Uterine smooth muscle cell (primary cell): ENCODE measurements at places on chromosomes 7 and 10. TPM values are rescaled to one million over a fixed set of nuclear protein-coding genes. Genes with fewer than 3 reads are reported as not detected.

WEE2 gene
- total RNA-seq: not detected in 2 replicates

OR2A7 gene
- 0.12 TPM in 1 of 2 replicates, not detected in the other for total RNA-seq

NPC1L1 gene
- under 0.01 and 0.12 TPM in 2 replicates for total RNA-seq

DENND2A gene
- total RNA-seq: 14.9 and 22.5 TPM in 2 replicates

PKD2L1 gene
- under 0.01 TPM in 1 of 2 replicates, not detected in the other for total RNA-seq

PDE1C gene
- total RNA-seq: 0.12 and 0.33 TPM in 2 replicates

MET gene
- 128 and 238 TPM in 2 replicates for total RNA-seq

CDHR1 gene
- 0.12 TPM in 1 of 2 replicates, not detected in the other for total RNA-seq

MYOF gene
- total RNA-seq: 250 and 346 TPM in 2 replicates

COL28A1 gene
- 0.55 and 0.87 TPM in 2 replicates for total RNA-seq

AGBL3 gene
- total RNA-seq: 0.89 and 1.00 TPM in 2 replicates

GHRHR gene
- not detected in 2 replicates for total RNA-seq

TAS2R4 gene
- total RNA-seq: 0.55 and 1.1 TPM in 2 replicates

MEOX2 gene
- under 0.01 TPM in 2 replicates for total RNA-seq

ATRNL1 gene
- total RNA-seq: 0.62 and 1.00 TPM in 2 replicates

KMT2C gene
- 29.2 and 29.6 TPM in 2 replicates for total RNA-seq

HTR5A gene
- total RNA-seq: under 0.01 TPM in 1 of 2 replicates, not detected in the other

ARMH3 gene
- 10.7 and 13.2 TPM in 2 replicates for total RNA-seq

SLIT1 gene
- under 0.01 and 0.11 TPM in 2 replicates for total RNA-seq

PON1 gene
- total RNA-seq: not detected in 2 replicates
